ENCODE measurements at places on chromosomes 7 and 10. TPM values are rescaled to one million over a fixed set of nuclear protein-coding genes. Genes with fewer than 3 reads are reported as not detected.

The CYP2C19 gene
- 0.02 TPM for total RNA-seq

The MKX gene
- total RNA-seq, result not detected

The ZNF273 gene
- 2.2 TPM for total RNA-seq

The OR13A1 gene
- total RNA-seq, result not detected

The FAM149B1 gene
- 6.6 TPM for total RNA-seq

The SNCG gene
- total RNA-seq, result 12.7 TPM

The ZNF365 gene
- total RNA-seq, result 0.94 TPM

The MAT1A gene
- total RNA-seq, result not detected

The TACC2 gene
- 86.1 TPM for total RNA-seq

The SPDYE8 gene
- not detected for total RNA-seq

The PHYH gene
- 33.3 TPM for total RNA-seq

The RBM20 gene
- 1.7 TPM for total RNA-seq

The TNKS2 gene
- 16.6 TPM for total RNA-seq

The ZNF394 gene
- 19.6 TPM for total RNA-seq

The ABCB1 gene
- total RNA-seq, result not detected

The SPRN gene
- 0.22 TPM for total RNA-seq

The KLLN gene
- 0.50 TPM for total RNA-seq

The LRRC18 gene
- not detected for total RNA-seq

The C10orf105 gene
- not detected for total RNA-seq

The MYL10 gene
- total RNA-seq, result not detected

The OPN1SW gene
- total RNA-seq, result not detected

The PAPOLB gene
- total RNA-seq, result not detected
